Activated naive CD4-positive, alpha-beta T cell treated with Interleukin-2 at 50 U/mL for 16 hours (primary cell): ENCODE measurements at places on chromosomes 1 and 21.

DNA sequence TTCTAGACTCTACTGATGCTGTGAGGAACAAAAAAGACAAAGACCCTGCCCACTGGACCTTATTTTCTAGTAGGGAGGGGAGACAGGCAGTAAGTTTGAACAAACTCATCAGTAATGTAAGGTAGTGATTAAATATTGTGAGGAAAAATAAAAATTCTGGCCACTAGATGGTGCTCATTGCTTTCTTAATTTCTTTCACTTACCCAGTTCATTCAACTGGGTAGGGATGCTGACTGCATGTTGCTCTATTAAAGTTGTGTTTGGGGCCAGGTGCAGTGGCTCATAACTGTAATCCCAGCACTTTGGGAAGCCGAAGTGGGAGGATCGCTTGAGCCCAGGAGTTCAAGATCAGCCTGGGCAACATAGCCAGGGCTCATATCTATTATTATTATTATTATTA is 6.3 kb upstream of the KYAT3 start:
- no peak for DNase-seq

DNA sequence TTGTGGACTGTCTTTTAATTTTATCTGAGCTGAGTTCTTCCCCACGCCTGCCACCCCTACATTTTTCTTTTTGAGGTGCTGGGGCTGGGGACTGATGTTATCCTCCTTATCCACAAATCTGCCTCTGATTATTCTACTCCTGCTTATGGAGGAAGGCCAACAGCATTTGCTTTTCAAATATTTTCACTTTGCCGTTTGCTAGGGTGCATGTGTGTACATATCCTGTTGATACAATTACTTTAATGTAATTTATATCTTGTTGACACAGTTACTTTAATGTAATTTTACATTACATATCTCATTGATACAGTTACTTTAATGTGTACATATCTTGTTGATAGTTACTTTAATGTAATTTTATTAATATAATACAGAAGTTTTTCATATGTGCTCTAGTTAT is 36.2 kb downstream of the PRRC2C start:
- no peak for DNase-seq

DNA sequence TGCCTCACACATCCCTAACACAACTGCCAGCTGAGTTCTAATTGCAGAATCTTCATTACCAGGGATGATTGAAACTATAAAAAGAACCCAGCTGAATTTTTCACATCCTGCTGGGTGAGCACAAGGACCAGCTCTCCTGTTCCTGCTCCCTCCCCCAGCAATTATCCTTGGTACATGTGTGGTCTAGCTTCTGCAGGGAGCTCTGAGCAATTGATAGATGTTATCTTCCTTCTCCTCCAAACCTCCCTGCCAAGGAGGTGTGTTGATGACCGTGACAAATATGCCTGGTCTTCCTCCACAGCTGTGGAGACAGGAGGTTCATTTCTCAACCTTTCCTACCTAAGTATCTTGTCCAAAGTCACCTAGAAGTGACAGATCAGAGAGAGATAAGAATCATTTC is 65.3 kb upstream of the MAN1A2 start:
- DNase-seq = no peak

- DNase-seq = no peak
Measured at GRCh38 chr1:8028571-8028910, 2.4 kb upstream of the ERRFI1 start.

DNA sequence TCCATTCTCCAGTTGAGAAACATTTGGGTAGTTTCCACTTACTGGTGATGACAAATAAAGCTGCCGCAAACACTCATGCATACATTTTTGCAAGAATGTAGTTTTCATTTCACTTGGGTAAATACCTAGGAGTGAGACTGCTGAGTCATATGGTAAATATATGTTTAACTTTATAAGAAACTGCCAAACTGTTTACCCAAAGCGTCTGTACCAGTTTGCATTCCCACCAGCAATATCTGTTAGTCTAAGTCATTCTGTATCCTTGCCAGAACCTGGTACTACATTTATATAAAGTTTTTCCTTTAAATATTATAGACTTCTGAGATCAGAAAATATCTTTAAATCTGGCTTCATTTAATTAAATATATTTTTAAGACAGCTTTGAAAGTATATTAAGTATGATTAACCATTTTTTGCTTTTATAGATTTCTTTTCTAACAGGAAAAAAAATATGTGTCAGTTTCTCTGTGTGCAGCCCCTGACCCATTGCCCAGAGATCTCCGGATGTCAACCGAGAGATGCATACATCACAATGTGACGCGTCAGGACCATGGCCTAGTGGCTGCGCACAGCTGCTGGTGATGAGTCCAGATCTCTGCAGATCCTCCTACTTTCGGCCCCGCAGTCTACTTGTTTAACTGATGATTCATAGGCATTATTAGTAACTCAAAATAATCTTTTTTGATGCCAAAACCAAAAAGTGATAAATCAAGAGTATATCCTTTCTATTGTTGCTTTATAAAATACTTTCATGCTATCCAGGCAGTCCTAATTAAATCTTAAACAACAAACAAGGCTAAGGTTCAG is 227.1 kb upstream of the MAP1LC3C start:
- DNase-seq = no peak

DNA sequence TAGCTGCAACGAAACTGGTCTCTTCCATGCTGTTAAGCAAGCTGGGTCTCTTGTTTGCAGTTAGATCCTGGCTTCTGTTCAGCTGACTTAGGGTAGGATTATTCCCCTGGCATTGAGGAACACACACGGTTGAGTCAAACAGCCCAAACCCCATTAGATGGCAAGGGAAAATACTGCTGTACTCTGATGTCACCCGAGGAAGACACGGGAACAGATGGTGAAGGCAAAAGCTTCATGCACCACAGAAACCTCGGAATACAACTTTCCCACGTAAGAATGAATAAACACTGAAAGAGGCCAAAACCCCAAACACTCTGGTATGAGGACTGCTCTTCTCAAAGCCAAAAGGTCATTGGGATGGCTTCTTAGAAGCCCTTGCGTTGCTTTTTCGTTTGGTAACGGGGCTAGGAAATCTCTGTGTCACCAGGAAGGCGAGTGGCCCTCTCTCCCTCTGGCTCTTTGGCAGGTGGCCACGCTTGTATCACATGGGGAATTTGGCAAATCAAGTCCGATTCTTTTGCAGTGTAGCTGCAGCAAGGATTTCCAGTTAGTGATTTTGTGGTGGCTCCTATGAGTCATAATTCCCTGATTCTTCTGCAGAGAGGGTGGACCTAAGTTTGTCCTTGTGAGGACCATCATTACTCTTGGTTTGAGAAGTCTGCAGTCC is 16.7 kb upstream of the LYST start:
- no peak for DNase-seq

- DNase-seq = no peak
Measured at GRCh38 chr1:224759681-224760091, 143.6 kb downstream of the CNIH3 start.

- no peak for DNase-seq
Measured at GRCh38 chr1:199724049-199724448, 303.5 kb upstream of the NR5A2 start.

DNA sequence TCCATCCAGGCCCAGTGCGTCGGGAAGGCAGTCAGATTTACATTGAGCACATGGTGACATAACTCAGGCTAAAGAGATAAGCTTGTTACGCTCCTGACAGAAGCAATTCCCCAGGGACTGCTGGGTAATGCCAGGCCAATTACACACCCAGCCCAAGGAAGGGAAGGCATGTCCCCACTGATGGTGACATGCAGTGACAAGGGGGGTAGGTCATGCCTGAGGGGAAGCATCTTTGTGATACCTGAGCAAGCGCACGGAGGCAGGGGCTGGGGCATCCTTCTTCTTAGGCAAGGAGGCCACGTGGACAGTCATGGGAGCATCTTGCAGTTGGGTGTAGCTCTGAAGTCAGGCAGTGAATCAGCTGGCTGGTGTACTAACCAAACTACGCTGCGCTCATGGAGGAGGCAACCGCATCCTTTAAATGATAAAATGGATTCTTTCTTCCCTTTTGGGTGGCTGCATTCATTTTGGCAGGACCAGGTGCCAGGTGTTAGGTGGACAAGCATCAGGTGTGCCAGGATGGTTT is 39.6 kb upstream of the GRIK3 start:
- DNase-seq = no peak

GRCh38 chr1:168521401-168522000 is 22.3 kb downstream of the XCL2 start:
- DNase-seq = no peak

GRCh38 chr1:42153624-42154023 is 414 bp downstream of the GUCA2B start:
- no peak for DNase-seq
